Fibroblast of pulmonary artery (primary cell): ENCODE measurements at places on chromosomes 5 and 9.

DNA sequence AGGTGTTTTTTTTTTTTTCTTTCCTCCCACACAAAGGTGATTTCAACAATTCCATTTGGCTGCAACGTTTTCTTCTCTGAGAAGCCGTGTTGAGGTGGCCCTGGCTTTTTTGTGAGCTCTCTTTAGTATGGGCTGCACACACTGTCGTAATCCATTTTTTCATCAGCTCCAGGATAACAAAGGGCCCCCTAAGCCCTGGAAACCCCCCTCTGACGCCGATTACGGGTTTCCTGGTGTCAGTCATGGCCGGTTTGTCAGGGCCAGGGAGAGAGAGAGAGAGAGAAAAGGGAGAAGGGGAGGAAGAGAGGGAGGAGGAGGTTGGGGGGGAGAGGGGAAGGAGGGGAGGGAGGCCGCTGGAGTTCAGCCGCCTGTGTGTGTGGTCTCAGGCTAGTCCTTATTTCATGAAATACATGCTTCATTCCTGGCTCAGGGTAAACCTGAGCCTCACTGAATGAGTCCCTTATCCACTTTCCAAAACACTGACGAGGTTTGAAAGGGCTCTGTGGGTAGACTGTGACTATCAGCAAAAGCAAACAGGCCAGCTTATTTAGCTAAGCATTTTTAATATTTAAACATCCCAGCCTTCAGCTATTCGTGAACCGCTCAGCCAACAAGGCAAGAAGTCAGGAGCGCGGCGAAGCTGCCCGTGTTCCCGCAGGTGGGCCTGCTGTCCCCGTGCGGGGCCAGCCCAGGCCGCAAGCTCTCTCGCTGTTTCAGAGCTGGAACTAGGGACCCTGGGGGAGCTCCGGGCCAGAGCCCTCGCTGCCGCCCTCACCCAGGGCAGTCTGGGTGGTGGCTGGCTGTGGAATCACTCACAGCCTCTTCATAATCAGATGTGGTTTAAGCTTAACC lies 172.8 kb downstream of the ERCC6L2 start:
- peak; percentile 56 for DNase-seq

GRCh38 chr9:127267793-127268525 lies 3.4 kb downstream of the GARNL3 start:
- no peak for DNase-seq

- DNase-seq = no peak
Observed at GRCh38 chr9:124163760-124164255, 93.9 kb upstream of the NEK6 start.

- peak; percentile 51 for DNase-seq
Observed at GRCh38 chr9:34463098-34463900, 4.7 kb downstream of the DNAI1 start.

DNA sequence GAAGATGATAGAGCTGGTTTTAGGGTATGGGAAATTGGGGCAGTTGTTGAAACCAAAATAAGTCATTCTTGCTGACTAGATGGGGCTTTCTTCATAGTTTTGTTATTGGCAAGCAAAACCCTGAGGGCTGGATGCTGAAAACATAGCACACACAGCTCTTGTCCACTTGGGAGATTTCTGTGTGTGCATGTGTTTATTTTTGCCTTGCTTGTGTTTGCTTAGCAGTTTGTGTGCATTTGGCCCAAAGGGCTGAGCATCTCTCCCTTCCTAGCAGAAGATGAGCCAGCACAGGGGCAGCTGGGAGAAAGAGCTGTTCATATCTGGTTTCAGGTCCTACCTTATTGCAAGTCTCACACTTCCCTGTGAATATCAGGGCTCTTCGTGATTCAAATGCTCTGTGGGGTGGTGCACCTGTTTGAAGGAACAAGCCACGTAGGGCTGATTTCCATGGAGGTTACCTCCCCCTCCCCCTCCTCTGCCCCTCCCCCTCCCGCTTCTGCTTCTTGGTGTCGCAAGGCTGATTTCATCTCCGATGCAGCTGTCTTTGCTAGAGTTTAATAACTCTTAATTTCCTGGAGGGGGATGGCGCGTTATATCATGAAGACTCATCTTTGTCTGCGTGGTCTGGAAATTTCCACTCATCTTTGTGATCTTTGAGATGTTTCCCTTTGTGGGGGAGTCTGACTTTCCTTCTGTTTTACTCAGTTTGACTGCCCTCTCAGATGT lies 296.5 kb downstream of the ARHGAP26 start:
- no peak for DNase-seq

GRCh38 chr9:16103620-16104397 lies 551.0 kb downstream of the CCDC171 start:
- no peak for DNase-seq

DNA sequence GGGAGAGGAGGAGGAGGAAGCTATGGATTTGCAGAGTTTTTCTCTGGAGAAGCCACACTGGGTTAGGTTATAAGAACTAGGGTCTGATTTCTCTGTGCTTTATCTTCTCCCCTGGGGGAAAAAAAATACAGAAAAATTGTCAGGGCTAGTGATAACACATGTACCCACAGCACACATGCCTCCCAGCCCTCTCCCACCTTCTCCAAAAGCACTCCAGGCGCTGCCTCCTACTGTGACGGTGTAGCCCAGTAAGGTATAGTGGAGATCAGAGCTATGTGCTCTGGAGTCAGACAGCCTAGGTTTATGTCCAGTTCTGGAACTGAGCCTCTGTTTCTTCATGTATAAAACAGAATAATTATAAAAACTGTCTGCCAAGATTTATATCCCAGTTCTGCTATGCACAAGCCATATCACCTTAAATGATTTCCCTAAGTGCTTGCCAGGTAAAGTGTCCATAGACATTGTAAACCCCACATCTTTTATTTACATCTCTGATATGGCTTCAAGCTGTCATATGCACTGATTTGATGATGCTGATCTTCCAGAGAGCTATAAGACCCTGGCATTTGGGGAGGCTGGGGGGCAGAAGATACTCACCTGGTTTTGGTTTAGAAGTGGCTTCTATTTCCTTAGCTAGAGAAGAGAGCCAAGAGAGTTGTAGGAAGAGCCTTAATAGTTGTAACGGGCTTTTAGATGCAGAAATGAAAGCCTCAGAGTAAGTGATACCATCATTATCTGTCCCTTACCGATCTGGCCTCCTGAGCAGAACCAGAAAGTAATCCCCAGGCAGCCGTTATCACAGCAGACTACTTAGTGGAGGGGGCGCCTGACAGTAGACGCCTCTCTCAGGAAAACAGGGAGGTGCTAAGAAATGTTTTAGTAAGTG lies 7.6 kb downstream of the SLC1A3 start:
- no peak for DNase-seq

DNA sequence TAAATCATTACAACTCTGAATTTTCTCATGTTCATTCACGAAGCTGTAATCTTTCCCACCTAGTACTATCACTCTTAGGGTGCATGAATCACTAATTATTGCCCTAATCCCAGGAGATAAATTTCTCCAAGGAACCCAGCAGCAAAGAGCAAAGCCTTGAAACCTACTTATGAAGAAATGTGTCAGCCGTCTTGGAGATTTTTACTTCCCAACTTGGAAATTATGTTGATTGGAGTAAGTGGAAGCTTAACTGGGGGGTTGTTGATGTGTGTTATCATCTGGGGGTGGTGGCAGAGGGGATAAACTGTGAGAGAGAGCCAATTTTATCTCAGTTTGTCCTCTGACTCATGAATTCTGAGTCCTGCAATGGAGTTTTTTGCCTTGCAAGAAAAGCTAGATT lies 440.5 kb upstream of the WWC1 start:
- peak; percentile 58 for DNase-seq

DNA sequence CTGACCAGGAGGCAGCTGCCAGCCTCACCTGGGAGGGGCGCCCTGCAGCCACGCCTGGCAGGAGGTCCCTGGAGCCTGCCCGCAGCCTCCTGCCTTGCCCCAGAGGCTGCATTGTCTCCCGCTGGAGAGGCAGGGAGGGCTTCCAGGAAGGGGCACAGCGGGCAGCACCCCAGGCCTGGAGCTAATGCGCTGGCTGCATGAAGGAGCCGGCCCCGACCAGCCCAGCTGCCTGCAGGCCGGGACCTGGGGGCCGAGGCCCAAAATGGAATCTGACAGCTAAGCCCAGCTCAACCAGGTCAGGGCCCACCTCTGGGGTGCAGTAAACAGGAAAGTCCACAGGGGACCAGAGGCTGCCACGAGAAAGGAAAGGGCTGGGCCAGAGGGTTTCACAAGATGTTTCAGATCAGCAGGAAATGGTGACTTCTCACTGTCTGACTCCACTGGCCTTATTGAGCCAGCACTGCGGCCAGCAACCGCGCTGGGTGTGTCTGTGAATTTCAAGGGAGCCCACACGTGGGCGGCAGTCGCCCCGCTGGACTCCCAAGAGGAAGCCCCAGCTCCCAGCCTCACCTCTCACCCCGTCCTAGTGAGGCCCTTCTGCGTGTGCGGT lies 18.6 kb upstream of the NOTCH1 start:
- DNase-seq = peak; percentile 80

DNA sequence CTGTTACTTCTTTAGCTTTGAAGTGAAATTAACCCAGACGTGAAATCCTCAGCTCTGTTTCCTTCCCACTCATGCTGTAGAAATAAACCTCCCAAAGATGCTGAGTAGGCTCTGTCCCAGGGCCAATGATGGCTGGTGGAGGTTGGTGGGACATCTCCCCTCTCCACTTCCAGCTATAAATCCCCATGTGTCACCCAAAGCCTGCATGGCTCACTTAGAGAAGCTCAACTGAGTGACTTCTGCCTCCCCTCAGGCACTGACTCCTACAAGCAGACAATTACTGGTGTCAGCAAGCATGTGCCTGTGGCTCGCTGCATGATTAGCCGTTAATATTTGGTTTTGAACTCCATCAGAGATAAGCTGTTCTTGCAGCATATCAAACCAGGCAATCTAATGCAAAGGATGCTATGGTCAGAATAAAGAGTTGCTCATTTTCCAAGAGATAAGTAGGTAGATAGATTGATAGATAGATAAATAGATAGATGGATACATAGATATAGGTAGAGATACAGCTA lies 569.5 kb upstream of the WWC1 start:
- no peak for DNase-seq

- DNase-seq = no peak
Observed at GRCh38 chr5:169910393-169910792, 69.9 kb downstream of the INSYN2B start.

DNA sequence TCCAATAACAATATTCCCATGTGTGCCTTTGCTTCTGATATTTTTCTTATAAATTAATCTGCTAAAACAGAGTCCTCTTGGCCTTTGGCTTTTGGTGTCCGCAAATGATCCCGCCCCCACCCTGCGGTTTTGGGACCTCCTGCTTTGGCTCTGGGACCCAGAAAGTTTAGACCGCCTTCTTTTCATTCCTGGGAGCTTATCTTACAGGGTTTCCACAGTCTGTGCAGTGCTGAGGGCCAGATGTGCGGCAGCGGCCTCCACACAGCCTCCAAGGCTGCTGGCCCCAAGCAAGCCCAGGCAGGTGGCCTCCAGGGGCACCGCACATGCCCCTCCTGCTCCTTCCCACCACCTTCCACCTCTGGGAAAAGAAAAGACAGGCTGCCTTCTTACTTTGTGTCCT lies 191.5 kb downstream of the ERCC6L2 start:
- no peak for DNase-seq

- peak; percentile 72 for DNase-seq
Observed at GRCh38 chr9:33868440-33868973, 51.5 kb downstream of the UBE2R2 start.

DNA sequence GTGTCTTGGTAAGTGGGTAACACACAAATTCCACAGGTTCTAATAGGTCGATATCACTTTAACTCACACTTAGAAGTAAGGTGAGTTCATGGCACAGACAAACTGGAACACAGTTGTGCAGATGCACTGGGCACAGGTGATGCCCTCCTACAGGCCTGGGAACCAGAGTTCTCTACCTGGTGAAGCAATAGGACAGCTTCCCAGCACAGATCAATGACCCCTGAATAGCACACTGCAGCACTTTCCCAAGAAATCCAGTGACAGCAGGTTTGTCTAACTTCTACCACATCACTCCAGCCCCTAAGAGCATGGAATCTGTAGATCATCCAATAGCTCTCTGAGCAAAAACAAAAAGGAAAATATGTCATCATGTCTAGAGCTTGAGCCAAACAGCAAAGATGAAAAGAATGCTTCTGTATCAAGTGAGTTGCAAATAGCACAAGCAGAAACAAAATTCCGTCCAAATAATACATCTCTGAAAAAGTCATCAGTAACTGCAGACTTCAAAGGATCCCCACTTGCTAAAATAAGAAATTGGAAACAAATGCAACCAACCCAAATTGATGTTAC lies 33.5 kb downstream of the MOCS2 start:
- DNase-seq = no peak

- DNase-seq = no peak
Observed at GRCh38 chr5:174362514-174362913, 317.0 kb downstream of the NSG2 start.

DNA sequence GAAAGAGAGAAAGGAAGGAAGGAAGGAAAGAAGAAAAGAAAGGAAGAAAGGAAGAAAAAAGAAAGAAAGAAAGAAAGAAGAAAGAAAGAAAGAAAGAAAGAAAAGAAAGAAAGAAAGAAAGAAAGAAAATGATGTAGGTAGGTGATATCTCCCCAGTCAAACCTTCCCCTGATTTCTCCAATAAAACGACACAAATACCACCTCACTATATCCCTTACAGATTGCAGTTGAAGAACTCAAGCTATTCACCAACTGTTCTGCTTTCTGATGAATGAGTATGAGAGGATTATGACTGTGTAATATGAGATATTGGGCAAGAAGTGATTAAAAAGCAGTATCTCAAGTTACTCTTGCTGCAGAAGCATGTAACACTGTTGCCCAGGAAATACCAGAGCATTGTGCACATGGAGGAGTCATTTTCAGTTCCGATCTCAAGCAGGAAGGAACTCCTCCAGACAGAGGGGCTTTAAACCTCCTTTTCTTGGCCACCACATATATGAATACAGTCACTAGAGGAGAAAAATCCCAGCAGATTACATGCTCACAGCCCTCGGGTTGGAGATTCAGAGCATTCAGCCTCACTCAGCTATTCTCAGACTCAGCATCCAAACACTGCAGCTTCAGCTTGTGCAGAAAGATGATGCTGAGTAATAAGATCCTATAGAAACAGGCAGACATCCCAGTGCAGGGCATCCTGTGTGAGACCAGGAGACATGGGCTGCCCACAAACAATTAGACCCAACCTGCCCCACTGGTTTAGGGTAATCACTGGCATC lies 61.4 kb downstream of the UGCG start:
- DNase-seq = peak; percentile 100

DNA sequence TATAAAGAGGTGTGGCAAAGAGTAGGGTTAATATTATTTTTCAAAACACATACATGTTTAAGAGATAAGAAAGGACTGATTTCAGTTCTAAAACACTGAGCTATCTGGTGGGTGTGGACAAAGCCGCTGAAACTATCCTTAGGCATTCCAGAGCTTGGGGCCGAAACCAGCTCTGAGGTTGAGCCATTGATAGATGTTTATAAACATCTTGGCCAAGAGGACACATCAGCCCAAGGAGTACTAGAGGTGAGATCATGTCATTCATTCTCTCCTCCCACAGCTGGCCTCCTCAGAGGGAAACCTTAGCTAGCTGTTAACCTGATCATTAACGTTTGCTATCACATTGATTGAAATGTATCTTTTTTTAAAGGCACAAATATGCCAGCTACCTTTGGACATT lies 89.9 kb downstream of the NLN start:
- no peak for DNase-seq

- peak; percentile 1 for DNase-seq
Observed at GRCh38 chr9:14909961-14910805, at the start of gene FREM1. FREM1 (minus strand) TSS chr9:14910428; CDS start chr9:14868977, 41,451 bp downstream.
